ENCODE measurements at places on chromosomes 11 and 22. TPM values are rescaled to one million over a fixed set of nuclear protein-coding genes. Genes with fewer than 3 reads are reported as not detected.

ALKBH8 gene
- total RNA-seq, result 5.3 TPM

TTC36 gene
- total RNA-seq, result not detected

OR9I1 gene
- total RNA-seq, result not detected

MS4A6E gene
- not detected for total RNA-seq

KCNJ11 gene
- 2.6 TPM for total RNA-seq

HTATIP2 gene
- not detected for total RNA-seq

Data from G401 (cell line).